ENCODE measurements at places on chromosomes 7 and 10.

DNA sequence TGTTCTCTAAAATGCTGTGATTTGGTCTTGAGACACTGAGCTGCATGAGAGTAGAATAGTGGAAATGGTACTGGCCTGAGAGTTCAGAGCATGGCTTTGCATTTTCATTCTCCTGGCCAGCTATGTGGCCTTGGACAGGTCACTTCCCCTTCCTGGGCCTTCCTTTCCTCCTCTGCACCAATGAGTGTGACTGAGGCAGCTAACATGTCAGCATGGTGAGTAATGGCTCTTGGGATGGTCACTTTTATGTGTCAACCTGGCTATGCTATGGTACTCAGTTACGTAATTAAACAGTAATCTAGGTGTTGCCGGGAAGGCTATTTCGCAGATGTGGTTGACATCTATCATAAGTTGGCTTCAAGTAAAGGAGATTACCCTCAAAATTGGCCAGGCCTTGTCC lies 109.3 kb downstream of the RTKN2 start:
- no peak for DNase-seq

- DNase-seq: no peak
Measured at GRCh38 chr7:139430443-139430842, 53.0 kb downstream of the KLRG2 start.

- no peak for DNase-seq
Measured at GRCh38 chr10:96719200-96719599, 1.1 kb downstream of the PIK3AP1 start.

DNA sequence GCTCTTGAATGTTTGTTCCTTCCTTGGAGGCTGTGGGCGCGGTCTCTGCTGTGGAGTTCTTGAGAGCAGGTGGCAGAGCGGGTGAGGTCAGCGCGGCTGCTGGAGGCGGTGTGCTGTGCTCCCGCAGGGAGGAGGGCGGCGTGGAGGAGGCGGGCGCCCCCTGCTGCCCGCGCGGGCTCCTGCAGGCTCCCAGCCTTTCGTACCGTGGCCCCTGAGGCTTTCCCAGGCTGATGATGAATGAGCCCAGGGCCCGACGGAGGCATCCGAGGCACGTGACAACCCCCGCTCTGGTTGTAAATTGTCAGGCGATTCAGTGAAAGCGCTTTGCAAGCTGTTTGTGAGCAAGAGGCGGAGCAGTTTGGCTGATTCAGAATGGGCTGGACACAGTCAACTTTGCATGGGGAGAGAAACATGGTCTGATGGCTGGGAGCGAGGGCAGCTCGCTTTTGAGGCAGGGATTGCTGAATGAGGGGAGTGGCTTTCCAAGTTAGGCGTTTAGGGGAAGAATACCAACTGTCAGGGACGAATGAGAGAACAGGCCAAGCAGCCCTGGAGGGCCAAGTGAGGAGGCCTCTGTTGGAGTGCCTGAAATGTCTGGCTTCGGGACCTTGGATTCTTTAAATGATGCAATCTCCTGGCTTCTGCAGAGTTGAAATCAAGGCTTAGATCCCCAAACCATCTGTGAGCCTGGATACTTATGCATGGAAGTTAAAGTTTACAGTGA lies 46.6 kb downstream of the CDHR3 start:
- DNase-seq: peak; percentile 83

GRCh38 chr7:44045226-44046014 lies 918 bp downstream of the DBNL start:
- no peak for DNase-seq

- DNase-seq: no peak
Measured at GRCh38 chr10:44577533-44577932, 192.6 kb upstream of the CXCL12 start.

GRCh38 chr7:155398944-155399343 lies 59.0 kb upstream of the EN2 start:
- no peak for DNase-seq

- DNase-seq: no peak
Measured at GRCh38 chr7:4931943-4932342, 27.0 kb downstream of the MMD2 start.

- DNase-seq: no peak
Measured at GRCh38 chr7:151436446-151437158, 3.3 kb downstream of the CRYGN start.

DNA sequence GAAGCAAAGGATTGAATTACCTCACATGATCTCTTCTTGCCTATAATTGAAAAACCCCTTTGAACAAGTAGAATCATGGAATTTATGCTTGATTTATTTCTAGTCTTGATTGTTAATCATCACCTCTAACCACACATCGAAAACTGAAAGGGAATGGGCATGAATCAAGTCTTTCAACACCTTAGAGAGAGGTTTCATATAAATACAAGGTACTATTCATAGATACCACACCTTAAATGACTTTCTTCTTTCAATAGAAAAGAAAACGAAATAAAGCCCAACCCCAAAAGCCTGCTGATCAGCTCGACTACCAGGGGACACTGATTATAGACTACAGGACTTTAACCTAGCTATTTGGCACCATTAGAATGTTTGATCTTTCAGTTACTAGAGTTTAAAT lies 128.6 kb upstream of the PTPRZ1 start:
- DNase-seq: no peak

- no peak for DNase-seq
Measured at GRCh38 chr10:122140461-122140902, 130.6 kb upstream of the BTBD16 start.

DNA sequence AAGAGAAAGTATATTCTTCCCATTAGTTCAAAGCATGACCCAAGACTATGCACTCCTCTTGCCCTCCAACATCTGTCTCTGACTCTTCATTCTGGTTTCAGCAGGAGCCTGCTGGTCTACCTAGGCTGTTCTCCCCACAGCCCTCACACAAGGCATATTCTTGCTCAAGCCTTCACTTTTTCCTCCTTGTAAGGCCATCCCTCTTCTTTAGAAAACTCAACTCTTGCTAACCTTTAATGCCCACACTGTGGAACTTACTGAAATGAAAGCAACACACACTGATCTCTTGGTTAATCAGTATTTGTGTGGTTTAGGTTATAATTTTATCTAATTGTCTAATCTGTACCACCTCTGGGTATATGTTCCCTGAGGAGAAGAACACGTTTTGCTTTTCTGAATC lies 75.8 kb downstream of the PRKCQ start:
- DNase-seq: no peak

GRCh38 chr7:29940199-29940598 lies 49.4 kb downstream of the SCRN1 start:
- DNase-seq: no peak

- DNase-seq: no peak
Measured at GRCh38 chr10:29255104-29255503, 33.8 kb upstream of the LYZL1 start.

GRCh38 chr10:89640241-89640640 lies 4.8 kb downstream of the PANK1 start:
- DNase-seq: no peak

All from GM10248 (cell line).